ENCODE measurements at places on chromosomes 12 and 14. TPM values are rescaled to one million over a fixed set of nuclear protein-coding genes. Genes with fewer than 3 reads are reported as not detected.

ZNF891 gene
- 1.1 TPM for total RNA-seq

NGB gene
- total RNA-seq: not detected

TOMM20L gene
- total RNA-seq: not detected

ESPL1 gene
- 0.16 TPM for total RNA-seq

REP15 gene
- total RNA-seq: 3.6 TPM

CLEC1A gene
- total RNA-seq: 2.2 TPM

RHOJ gene
- total RNA-seq: 14.7 TPM

ASIC1 gene
- total RNA-seq: 0.30 TPM

SYNDIG1L gene
- total RNA-seq: not detected

SYCP3 gene
- total RNA-seq: not detected

EML5 gene
- total RNA-seq: 0.24 TPM

LMNTD1 gene
- total RNA-seq: 0.51 TPM

LYZ gene
- 32.9 TPM for total RNA-seq

WASHC4 gene
- 25.7 TPM for total RNA-seq

JAG2 gene
- 36.7 TPM for total RNA-seq

CLEC2B gene
- total RNA-seq: 6.7 TPM

KLHDC2 gene
- 77.2 TPM for total RNA-seq

TSPAN11 gene
- total RNA-seq: 1.9 TPM

PRH2 gene
- total RNA-seq: not detected

NID2 gene
- total RNA-seq: 37.3 TPM

GRCh38 chr14:50099335-50099734 is 17.0 kb downstream of the VCPKMT start:
- no peak for DNase-seq

DNA sequence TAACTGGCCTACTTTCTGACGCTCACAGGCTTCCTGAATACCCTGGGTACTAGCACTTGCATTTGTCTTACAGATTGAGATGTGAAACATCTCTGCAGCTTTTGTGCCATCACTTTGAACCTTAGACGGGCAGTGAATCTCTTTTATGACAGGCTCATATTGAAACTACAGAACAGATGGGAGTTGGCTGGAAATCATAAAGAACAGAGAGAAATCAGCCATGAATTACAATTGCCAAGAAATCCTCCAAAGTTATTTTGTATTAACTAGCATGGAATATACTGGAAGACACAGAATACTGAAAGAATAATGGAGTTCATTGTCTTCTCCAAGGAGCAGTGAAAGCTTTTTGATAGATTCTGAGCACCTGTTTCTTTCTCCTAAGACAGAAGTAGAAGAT is 32.7 kb downstream of the MYF5 start:
- DNase-seq: no peak

GRCh38 chr14:50697659-50698290 is 29.7 kb upstream of the SAV1 start:
- DNase-seq: no peak

DNA sequence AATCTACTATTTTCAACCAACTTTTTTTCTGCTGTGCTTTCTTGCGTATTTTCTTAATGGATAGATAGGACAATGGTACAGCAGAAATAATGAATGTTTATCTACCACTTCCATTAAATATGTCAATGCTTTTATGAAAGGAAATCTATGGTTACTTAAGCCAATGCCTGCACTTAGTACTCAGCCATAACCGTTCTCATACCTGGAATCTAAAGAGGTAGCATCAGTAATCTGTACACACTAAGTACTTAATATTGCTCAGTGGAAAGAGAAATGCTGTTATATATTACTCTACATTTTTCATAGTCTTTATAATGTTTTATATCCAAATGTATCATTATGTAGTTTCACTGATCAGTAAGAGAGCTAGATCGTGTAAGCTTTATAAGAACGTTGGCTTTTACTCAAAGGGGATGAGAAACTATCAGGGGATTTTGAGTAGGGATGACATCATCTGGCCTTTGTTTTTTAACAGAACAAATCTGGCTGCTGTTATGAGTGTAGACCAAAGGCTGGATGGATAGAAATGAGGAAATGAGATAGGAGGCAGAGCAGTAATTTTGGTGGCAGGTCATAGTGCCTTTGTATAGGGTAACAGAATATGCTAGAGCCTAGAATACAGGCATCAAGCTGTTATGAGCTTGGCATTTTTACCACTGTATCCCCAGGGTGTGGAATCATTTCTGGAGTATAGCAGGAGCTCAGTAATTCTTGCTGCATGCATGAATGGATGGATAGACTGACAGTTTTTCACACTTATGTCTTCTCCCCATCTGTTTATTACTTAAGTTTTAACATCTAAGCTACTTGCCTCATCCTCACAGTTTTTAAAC is 34.0 kb downstream of the ALG10B start:
- no peak for DNase-seq

- DNase-seq: no peak
Observed at GRCh38 chr12:5348491-5348890, 83.4 kb upstream of the NTF3 start.

DNA sequence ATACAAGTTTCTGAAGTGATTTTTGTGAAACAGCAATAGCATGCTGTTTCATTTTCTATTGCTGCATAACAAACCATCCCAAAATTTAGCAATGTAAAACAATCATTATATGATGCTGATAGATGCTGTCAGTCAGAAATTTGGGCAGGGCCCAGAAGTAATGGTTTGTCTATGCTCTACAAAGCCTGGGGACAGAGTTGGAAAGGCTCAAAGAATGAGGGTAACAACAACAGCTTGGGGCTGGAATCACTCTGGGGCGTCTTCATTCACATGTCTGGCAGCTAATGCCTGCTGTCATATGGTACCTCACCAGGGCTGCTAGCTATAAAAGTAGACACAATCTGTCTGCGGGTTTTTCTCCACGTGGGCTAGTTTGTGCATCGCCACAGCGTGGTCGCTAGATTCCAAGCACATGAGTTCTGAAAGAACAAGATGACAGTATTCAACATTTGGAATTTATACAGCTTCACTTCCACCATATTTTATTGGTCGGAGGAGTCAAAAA is 176.5 kb downstream of the BMP4 start:
- DNase-seq: no peak

GRCh38 chr14:55707365-55707804 is 127.4 kb downstream of the KTN1 start:
- no peak for DNase-seq

GRCh38 chr14:52856139-52856538 is 64.7 kb upstream of the GNPNAT1 start:
- DNase-seq: no peak

DNA sequence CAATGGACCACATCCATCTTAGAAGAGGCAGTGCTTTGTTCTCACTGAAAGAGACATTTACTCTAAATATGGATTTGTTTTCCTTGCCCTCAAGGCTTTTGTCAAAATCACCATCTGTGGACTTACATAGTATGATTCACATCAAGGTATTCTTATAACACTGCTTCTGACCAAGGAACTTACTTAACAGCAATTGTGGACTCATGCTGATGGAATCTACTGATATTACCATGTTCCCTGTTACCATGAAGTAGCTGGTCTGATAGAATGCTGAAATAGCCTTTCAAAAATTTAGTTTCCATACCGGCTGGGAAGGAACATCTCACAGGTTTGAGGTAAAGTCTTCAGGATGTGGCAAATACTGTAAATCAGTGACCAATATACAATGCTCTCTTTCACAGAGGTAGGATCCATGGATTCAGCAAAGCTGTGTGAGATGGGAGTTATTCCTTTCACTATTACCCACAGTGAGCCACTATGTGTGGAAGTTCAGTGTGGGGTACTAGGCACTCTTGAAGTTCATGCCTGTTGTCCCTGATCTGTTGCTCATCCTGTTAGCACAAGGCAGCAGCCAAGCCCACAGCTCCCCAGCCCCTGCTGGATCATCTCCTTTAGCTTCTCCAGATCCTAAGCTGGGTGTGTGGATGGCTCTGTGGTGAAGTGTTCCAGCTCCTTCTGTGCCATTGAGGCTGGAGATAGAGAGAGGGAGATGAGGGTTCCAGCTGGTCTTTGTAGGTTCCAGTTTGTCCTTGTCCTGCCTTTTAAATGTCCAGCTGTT is 126.4 kb downstream of the ATP23 start:
- DNase-seq: no peak

- DNase-seq: no peak
Observed at GRCh38 chr14:41608681-41609390, 2.2 kb downstream of the LRFN5 start.

DNA sequence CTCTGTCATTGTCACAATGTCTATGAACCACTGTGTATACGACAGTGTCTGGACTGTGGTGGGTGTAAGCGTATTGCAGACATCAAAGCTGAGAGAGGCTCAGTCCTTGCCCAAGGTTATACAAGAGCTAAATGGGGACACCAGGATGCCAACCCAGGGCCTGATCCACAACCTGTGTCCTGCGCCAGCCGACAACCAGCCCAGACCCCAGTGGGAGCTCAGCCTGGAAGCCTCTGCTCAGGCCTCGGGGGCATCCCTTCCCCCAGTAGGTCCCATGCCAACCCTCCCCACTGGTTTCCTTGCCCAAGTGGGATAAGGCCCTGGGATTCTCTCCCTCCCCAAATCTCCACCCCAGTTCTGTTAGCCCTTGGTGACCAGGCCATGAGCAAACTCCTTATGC is 54.3 kb downstream of the LTBP2 start:
- DNase-seq: no peak

- no peak for DNase-seq
Observed at GRCh38 chr14:52563120-52563519, 10.5 kb downstream of the GPR137C start.

DNA sequence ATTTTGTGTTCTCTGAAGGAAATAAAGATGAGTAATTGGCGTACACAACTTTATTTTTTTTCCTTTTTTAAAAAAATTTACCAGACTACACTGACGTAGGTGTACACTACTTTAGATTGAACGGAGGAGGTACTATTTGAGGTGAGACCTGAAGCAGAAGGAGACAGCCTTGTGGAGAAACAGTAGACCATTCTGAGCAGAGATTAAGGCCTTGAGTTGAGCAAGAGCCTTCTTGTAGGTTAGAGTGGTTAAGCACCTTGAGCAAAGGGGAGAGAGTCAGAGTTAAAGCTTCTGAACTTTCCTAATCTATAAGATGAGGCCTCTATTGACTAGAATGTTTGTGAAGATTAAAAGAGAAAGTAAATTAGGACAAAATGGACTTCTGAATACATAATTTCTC is 2.5 kb downstream of the LEMD3 start:
- DNase-seq: no peak

DNA sequence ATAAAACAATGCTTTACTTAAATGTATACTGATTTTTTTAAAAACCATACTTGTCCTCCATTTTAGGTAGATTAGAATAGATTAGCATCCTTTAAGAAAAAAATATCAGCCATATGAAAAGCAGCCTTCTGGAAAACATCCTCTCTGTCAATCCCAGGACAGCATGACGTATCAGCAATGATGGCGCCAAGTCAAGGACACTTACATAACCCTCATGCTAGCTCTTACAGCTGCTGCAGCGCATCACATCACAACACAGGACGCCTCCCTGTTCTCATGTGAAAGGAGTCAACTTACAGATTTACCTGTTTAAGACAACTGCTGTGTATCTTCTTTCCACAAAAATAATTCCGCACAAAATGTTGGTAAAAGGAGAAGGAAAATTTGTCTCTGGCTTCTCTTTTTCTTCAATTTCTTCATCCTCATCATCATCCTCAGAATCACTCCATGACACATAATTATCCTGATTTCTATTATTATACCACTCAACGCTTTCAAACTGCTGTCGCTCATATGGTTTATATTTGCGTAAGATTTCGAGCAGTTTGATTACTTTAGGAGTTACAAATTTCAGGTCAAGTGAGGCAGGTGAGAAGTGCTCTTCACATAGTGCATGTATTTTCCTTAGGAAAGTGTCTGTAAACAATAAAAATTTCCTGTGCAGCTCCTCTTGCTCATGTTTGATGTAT is 33.3 kb downstream of the DICER1 start:
- DNase-seq: no peak

GRCh38 chr12:78407722-78408121 is 456.9 kb upstream of the SYT1 start:
- DNase-seq: no peak

- no peak for DNase-seq
Observed at GRCh38 chr12:50924131-50924438, 28.3 kb upstream of the HIGD1C start.

- no peak for DNase-seq
Observed at GRCh38 chr12:25550186-25550585, 2.9 kb downstream of the LMNTD1 start.

DNA sequence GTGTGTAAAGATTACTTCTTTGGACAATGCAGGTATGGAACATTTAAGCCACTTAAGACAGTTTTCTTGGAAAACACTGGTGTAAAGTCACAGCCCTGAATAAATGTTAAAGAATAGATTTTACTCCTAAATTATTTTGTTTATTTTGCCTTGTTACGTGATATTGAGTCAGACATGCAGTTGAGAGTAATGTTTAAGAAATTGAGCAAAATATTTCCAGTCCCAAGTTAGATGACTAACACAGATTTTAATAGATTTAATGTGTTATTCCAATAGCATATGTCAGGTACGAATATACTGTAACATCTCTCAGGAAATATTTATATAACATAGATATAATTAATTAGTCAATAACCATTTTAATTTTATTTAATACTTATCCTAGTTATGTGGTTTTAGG is 1361.7 kb downstream of the FSCB start:
- DNase-seq: no peak

- DNase-seq: no peak
Observed at GRCh38 chr12:45582536-45582935, 147.0 kb upstream of the ARID2 start.

DNA sequence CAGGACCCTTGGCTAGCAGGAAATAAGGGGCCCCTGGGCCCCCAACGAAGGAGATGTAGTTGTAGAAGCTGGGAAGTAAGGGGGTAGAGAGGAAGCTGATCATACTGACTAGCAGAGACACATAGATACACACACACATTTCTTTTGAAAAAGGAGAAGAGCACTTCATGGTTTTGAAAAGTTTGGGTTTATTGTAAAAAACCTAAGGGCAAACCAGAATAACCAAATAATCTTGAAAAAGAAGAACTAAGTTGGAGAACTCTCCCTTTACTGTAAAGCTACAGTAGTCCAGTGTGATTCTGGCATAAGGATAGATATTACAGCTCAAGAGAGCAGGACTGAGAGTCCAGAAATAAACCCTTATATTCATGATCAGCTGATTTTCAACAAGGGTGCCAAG is 5.8 kb upstream of the HCAR3 start:
- no peak for DNase-seq

Measured in cardiac septum (tissue), 1 donor.